ENCODE measurements at places on chromosomes 12 and 14.

- DNase-seq: no peak
Observed at GRCh38 chr12:9372202-9372601, 164.0 kb upstream of the PZP start.

GRCh38 chr12:92111256-92111655, 34.4 kb downstream of the BTG1 start:
- no peak for DNase-seq

- no peak for DNase-seq
Observed at GRCh38 chr12:98821866-98822265, 176.8 kb downstream of the APAF1 start.

GRCh38 chr12:43206396-43206795, 345.6 kb downstream of the ADAMTS20 start:
- no peak for DNase-seq

GRCh38 chr12:108666401-108666881, 32.7 kb upstream of the SELPLG start:
- DNase-seq: no peak

DNA sequence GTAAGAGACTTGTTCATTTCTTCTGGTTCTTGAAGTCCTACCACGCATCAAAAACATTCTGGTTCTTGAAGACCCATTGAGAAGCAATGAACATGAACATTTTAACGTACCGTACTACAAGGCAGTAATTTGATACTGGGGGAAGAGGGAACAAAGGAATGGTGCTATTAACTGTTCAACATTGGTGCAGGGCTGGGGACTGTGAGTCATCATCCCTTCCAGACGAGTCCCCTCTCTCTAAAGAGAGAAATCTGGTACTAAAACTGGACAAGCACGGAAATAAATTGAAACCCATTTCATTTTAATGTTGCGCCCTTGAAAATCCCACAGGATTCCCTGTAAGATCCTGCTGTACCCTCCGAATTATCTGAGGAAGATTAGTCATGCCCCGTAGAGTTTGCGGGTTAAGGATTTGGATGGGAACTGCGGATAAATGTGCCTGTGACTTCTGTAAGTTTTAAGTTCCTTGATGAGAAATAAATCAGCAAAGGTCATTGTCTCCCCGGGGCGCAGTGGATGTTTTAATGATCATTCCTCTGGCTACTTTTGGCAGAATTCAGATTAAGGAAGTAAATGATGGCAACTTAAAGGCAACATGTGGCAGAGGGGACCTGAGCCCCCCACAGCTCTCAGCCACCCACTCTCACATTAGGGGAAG, 78.6 kb downstream of the KCNK13 start:
- DNase-seq: no peak

GRCh38 chr14:35389315-35389667, 15.3 kb downstream of the NFKBIA start:
- DNase-seq: no peak

Data from NCI-H1092 (cell line).